Nephron progenitor cell (in vitro differentiated cells): ENCODE measurements at places on chromosomes 1 and 21.

- DNase-seq, result no peak
These were observed 137.5 kb downstream of the TOMM20 start for GRCh38 chr1:234990874-234991801.

DNA sequence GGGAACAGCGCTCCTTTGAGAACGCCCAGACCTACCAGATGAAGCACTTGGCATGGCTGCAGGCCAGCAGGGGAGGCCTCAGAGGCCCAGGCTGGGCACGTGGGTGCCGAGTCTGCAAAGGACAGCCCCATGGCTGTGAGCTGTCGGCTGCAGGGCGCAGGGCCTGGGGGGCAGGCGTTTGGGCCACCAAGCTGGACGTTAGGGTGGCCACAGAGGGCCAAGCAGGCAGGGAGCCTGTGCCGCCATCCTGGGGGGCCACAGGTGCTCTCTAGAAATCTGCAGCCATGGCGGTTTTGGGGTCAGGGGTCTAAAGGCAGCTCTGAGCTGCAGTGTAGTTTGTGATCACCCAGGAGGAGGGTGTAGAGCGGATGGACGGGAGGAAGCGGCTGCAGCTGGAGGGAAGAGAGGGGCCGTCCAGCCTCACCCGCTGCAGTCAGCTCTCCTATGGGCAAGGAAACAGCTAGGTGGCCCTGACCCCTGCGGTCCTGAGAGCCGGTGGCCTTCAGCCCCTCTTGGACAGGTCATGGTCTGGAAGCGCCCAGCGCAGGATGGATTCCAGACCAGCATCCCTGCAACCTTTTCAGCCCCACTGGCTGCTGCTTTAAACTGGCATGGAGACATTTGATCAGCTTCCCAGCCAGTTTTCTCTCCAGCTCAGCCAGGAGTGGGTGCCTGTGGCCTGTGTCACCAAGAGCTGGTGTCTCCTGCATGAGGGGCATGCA lies 11.0 kb downstream of the IBA57 start:
- no peak for DNase-seq

GRCh38 chr1:193281894-193282293 lies 95.5 kb upstream of the B3GALT2 start:
- DNase-seq, result no peak

DNA sequence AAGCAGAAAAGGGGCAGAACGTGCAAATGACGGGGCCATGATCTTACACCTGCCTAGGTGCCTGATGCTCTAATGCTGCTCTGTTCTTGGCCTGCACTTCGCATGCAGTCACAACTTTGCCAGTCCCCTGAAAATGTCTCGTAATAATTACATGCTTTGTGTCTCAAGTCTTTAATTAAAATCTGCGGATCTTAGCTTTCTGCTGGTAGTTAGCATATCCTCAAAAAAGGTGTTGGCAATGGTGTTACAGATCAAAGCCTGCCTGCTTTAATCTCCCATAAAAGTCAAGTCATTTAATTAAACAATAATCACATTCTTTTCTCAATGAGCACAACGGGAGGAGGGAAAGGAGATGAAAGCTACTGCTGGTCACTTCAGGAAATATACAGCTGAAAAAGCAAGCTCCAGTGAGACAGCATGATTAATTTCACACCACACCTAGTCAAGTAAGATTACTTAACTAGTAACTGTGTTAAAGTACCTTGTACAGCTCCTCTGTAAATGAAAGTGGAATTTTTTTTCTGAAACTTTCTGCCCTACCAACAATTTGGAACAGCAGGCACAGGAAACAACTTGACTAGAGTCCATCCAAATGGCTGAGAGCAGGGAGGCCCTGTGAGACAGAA lies 45.8 kb downstream of the STX6 start:
- no peak for DNase-seq

DNA sequence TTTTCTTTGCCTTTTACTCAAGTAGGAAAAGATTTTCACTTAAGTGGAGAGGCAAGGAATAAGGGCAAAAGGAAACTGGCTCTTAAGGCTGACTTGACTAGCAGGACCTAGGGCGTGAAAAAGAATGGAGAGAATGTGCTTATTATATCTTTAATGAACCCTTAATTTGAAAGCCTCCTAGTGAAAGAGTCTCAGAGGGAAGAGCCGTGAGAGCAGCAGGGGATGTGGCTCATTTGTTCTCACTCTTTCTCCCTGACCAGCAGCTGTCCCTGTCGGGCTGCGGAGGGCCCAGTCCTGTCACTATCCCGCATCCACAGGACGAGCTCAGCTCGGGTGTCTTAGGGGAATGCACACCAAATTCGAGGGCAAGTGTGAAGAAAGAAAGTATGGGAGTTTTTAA lies 180.1 kb downstream of the EDEM3 start:
- peak; percentile 9 for DNase-seq

DNA sequence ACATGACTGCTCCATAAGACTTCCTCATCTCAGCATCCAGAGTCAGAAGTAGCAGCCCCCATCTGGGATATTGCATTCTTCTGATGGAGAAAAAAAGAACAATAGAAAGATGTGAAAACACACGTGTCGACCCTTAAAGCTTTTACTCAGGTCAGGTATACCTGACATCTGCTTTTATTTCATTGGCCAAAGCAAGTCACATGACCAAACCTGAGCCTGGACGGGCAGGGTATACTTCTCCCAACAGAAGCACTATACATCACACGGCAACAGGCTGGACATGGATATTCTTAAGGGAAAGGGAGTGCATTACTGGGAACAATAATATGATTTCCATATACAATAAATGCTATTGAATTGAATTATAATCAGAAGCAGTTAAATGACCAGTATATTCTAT lies 243.3 kb downstream of the LMO4 start:
- no peak for DNase-seq

- DNase-seq, result peak; percentile 72
These were observed 272.5 kb downstream of the RRAGC start for GRCh38 chr1:38586993-38587646.
